ENCODE measurements at places on chromosomes 6 and 20.

DNA sequence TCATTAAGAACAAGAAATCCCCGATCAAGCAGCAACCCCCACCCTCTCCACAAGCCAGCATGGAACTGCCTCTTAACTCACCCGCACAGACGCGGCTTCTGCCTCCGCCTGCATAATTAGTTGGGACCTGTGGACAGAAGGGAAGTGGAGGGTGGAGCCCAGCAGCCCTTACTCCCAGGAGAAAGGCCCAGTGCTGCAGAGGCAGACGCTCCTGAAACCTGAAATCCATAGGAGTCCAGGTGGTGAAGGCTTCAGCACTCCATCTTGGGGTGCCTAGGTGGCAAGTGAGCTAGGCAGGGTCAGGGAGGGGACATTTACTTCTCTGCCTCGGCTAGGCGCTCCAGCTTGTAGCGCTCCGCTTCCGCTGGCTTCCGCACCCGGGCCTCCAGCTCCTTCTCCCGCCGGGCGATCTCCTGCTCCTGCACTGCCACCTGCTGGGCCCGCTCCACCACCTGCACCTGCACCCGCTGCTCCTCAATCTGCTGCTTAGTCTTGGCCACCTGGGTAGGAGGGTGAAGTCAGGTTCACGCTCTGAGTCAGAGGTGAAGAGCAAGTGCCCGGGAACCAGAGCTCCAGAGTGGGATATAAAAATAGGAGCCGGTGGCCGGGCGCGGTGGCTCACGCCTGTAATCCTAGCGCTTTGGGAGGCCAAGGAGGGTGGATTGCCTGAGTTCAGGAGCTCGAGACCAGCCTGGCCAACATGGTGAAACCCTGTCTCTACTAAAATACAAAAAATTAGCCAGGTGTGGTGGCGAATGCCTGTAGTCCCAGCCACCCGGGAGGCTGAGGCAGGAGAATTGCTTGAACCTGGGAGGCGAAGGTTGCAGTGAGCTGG, 10.7 kb downstream of the TUBB start:
- peak; percentile 33 for DNase-seq

- no peak for DNase-seq
These were observed 13.6 kb upstream of the CALHM6 start for GRCh38 chr6:116447496-116448011.

DNA sequence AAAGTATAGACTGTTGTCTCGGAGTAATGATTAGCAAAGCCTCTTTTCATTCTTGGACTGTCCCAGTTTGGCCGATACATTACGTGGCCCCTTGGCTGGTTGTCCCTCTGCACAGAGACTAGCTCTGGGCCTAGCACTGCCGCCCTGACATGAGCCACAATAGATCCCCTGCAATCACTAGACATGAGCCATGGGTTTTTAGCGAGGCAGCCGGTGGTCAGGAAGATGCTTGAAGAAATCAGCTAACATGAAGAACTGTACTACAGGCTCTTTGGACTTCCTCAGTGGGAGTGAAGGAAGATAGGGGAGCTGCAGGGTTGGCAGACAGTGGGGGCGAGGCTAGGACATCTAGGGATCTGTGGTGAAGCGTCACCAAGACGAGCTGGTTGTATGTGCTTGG, 11.0 kb downstream of the DUSP22 start:
- no peak for DNase-seq

GRCh38 chr20:61873651-61874420, 191.8 kb downstream of the TAF4 start:
- no peak for DNase-seq

DNA sequence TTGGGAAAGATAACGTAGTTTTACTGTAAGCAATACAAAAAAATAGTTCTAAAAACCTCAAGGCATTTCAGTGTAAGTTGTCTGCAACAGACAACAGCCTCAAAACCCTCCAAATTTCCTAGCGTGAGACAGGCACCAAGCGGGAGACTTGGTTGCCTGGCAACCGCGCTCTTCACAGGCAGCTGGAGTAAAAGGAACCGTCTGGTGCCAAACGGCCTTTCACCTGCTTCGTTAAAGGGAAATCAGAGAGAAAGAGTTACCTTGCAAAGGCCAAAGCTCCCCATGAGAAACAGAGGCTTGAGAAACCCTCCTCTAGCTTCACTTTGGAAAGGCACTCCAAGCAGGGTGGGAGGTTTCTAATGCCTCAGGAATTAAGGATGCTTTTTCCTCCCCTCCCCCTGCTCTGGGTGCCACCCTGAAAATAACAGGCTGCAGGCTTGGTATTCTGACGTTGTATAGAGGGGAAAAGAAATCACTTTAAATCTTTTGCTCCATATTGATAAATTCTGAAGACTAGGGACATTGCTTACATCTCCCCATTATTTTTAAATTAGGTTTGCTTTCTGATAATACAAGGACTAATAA, 129.7 kb upstream of the UFL1 start:
- DNase-seq, result no peak

GRCh38 chr6:13180538-13180937, 147.8 kb downstream of the TBC1D7 start:
- DNase-seq, result no peak

GRCh38 chr20:47792021-47792618, 6.8 kb upstream of the SULF2 start:
- DNase-seq, result peak; percentile 36

- no peak for DNase-seq
These were observed 30.9 kb upstream of the KIF25 start for GRCh38 chr6:167966540-167966905.

GRCh38 chr6:41570259-41570615, 24.1 kb downstream of the FOXP4 start:
- no peak for DNase-seq

- DNase-seq, result no peak
These were observed 6.5 kb downstream of the NEDD9 start for GRCh38 chr6:11226005-11226404.

DNA sequence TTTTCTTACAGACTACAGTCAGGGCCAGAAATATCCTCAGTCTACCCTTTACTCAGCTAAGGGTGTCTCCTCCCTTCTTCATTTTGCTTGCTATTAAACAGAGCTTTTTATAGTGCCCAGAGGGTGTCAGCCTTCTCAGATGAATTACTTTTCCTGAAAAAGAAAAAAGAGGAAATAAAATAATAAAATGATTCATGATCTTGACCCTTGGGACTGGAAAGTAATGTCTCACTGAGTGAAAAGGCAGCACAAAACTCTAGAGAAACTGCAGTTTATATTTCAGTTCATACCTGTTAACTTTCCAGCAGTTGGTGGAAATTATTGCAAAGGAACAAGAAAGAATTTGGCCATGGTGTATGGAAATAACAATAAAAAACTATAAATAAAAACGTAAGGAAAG, 170.6 kb downstream of the IBTK start:
- no peak for DNase-seq

- no peak for DNase-seq
These were observed 21.9 kb upstream of the CD2AP start for GRCh38 chr6:47455533-47456209.

- no peak for DNase-seq
These were observed 40.8 kb upstream of the MDFI start for GRCh38 chr6:41597246-41598000.

- DNase-seq, result no peak
These were observed 10.1 kb upstream of the ZBTB12 start for GRCh38 chr6:31911826-31912585.

DNA sequence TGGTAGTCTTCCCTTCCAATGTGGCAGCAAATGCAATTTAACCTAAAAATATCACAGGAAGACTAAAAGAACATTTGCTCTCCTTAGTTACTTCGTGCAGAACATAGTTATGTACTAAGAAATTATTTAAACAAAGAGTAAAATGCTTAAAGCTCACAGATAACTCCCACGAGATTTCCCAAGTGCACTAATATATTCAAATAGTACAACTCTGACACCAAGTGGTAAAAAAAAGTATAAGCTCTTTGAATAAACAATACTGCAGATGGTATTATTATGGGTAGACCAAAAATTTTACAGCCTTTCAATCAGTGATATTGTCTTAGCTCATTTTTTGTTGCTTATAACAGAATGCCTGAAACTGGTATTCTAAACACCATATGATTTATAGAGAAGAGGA, 52.8 kb upstream of the FILIP1 start:
- DNase-seq, result no peak

DNA sequence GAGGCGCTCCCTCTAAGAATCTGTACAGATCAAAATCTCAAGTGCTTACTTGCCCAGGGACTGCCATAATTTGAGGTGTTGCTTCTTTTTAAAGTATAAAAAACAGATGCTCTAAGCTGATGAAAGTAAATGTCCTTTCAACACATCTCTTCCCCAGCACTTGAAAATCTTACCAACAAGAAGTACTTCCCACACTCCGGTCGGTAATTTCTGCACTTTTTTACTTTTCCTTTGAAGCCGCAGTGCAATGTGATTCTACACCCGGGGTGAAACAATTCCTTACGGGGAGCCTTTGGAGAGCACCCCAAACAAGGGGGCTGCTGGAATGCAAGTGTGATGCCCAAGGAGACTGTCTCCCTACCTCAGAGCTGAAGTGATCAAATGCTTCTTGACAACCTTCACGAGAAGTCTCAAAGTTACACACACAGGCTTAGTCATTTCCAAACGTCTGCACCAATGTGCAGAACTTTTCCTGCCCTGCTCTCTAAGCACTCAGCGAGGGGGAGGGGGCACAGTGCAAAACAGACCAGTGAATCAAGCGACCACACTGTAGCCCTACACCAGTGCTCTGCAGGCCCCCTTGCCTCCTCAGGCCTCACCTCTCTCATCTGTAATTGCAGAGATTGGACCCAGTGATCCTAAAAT, 56.7 kb downstream of the ATXN1 start:
- DNase-seq, result no peak

- no peak for DNase-seq
These were observed 100.7 kb upstream of the HMGN3 start for GRCh38 chr6:79335133-79335674.

GRCh38 chr6:149917679-149918078, 5.2 kb downstream of the RAET1G start:
- DNase-seq, result no peak

- DNase-seq, result no peak
These were observed 6.2 kb downstream of the SEL1L2 start for GRCh38 chr20:13984211-13984610.

GRCh38 chr6:39309942-39310531, 4.2 kb downstream of the KCNK17 start:
- peak; percentile 66 for DNase-seq

- peak; percentile 35 for DNase-seq
These were observed 466 bp upstream of the PSMB1 start for GRCh38 chr6:170553534-170554012.

GRCh38 chr6:163620670-163621330, 206.3 kb downstream of the QKI start:
- DNase-seq, result no peak

DNA sequence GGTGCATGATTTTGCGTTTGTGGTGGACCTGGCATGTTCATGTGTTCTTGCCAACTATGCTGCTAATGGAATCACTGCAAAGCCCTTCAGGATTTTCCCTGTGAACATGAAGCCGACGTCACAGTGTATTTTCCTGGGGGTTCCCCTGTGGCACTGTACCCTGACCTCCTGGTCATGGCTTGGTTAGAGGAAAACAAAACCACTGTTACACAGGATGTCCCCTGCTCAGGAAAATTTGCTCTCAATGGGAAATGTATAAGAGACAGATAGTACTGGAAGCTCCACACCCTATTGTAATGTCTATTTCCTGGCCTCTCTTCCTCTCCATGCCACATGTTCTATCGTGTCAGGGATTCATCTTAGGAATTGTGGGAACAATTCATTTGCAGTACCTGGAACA, 19.7 kb downstream of the TSHZ2 start:
- DNase-seq, result no peak

DNA sequence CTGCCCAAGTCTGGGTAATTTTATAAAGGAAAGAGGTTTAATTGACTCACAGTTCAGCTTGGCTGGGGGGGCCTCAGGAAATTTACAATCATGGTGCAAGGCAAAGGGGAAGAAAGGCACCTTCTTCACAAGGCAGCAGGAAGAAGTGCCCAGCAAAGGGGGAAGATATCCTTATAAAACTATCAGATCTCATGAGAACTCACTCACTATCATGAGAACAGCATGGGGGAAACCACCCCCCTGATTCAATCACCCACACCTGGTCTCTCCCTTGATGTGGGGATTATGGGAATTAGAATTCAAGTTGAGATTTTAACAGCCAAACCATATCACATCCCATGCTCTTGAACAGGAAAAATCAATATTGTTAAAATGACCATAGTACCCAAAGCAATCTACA, 215.2 kb upstream of the TAB2 start:
- no peak for DNase-seq

GRCh38 chr6:102085257-102085656, 691.7 kb downstream of the GRIK2 start:
- no peak for DNase-seq

DNA sequence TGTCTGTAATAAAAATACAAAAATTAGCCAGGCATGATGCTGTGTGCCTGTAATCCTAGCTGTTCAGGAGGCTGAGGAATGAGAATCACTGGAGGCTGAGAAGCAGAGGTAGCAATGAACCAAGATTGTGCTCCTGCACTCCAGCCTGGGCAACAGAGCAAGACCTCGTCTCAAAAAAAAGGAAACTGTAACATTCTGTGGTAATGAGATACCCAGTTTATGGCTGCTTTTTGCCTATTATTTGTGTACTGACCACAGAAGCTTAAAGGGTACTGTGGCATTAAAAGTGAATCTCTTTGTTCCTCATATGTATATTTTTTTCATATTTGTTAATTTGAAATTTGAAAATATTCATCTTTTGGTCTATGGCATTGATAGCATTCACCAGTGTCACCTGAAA, 185.4 kb downstream of the UST start:
- no peak for DNase-seq

DNA sequence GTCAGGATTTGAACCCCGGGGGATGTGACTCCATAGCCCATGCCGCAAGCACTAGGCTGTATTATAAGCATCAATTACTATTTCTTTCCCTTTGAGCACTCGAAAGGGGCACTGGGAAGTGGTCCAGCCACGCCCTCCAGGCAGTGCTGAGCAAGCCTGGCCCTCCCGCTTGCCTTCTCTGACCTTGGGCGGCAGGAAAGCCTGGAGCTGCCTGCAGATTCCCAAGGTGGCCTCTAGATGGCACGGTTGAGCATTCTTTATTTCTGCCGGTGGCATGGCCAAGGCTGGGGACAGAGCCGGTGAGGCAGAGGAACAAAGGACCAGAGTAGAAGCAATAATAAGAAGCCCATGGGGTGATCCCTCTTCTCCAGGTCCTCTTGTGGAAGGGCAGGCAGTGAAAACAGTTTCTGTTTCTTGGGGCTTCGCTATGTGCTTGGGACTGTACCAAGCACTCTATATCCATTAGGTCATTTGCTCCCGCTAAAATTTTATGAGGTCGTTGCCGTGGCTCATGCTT, 32.0 kb downstream of the ARHGAP40 start:
- peak; percentile 65 for DNase-seq

DNA sequence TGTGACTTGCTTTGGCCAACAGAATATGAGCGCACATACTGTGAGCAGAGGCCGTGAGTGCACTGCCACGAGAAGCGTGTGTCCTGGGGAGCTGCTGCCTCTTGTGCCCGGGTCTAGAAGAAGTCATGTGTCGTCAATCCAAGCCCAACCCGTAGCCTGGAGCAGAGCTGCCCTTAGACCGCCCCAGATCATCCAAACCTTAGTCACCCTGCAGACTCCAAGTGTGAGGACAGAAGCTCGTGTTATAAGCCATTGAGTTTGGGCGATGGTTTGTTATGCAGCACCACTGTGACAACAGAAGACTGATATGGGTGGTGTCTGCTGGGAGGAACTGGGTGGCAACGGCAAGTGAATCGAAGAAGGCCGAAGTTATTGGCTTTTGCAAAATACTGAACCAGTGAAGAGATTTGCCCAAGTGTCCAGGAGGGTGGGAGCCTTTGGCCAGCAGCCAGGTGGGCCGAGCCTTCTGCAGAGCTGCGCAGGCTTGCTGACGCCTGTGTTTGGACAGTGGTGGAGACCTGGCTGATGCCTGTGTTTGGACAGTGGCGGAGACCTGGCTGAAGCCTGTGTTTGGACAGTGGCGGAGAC, 101.3 kb upstream of the SULF2 start:
- no peak for DNase-seq

All from NCI-H1694 (cell line).